ENCODE measurements at places on chromosomes 4 and X. TPM values are rescaled to one million over a fixed set of nuclear protein-coding genes. Genes with fewer than 3 reads are reported as not detected.

The SERTM2 gene
- total RNA-seq: not detected

The FGF5 gene
- total RNA-seq: 0.07 TPM

The PCDH18 gene
- 5.3 TPM for total RNA-seq

The TBC1D25 gene
- 17.5 TPM for total RNA-seq

The OTC gene
- total RNA-seq: not detected

The ARHGAP6 gene
- 9.4 TPM for total RNA-seq

The CFAP47 gene
- not detected for total RNA-seq

The KLHL5 gene
- total RNA-seq: 13.1 TPM

The MXRA5 gene
- total RNA-seq: 4.2 TPM

The RHOH gene
- 0.47 TPM for total RNA-seq

The THOC2 gene
- 25.6 TPM for total RNA-seq

The PHEX gene
- not detected for total RNA-seq

The TCEAL2 gene
- total RNA-seq: 9.6 TPM

The LYAR gene
- 20.8 TPM for total RNA-seq

The BRCC3 gene
- total RNA-seq: 7.6 TPM

The SPATA18 gene
- total RNA-seq: 2.2 TPM

The KLHL4 gene
- 2.4 TPM for total RNA-seq

The RPS6KA6 gene
- total RNA-seq: 1.4 TPM

The PRPS2 gene
- 3.5 TPM for total RNA-seq

The MTMR8 gene
- 0.90 TPM for total RNA-seq

The RHOXF2B gene
- total RNA-seq: not detected

The SSX3 gene
- not detected for total RNA-seq

The NIPAL1 gene
- 1.4 TPM for total RNA-seq

The TREX2 gene
- total RNA-seq: 0.94 TPM

The TEX13B gene
- total RNA-seq: not detected

The VSIG4 gene
- total RNA-seq: 71.6 TPM

The MPC1L gene
- total RNA-seq: not detected

The SPIN2A gene
- 0.12 TPM for total RNA-seq

The IGSF1 gene
- total RNA-seq: 9.5 TPM

The PPP1R3F gene
- 29.6 TPM for total RNA-seq

The ZNF330 gene
- 40.7 TPM for total RNA-seq

The CSN1S1 gene
- not detected for total RNA-seq

The ASB12 gene
- not detected for total RNA-seq

The YIPF7 gene
- 1.4 TPM for total RNA-seq

The DAPP1 gene
- 1.3 TPM for total RNA-seq

The SLITRK2 gene
- 0.41 TPM for total RNA-seq

The KLHL13 gene
- total RNA-seq: 6.3 TPM

The GAGE1 gene
- total RNA-seq: not detected

The CUL4B gene
- total RNA-seq: 19.6 TPM

The NUDT10 gene
- total RNA-seq: 0.79 TPM

The SPOCK3 gene
- not detected for total RNA-seq

The SHROOM3 gene
- total RNA-seq: 30.9 TPM

The ADAM29 gene
- not detected for total RNA-seq

The GNRHR gene
- total RNA-seq: not detected

Measured in right atrium auricular region (tissue), 2 donors.